ENCODE measurements at places on chromosomes 3 and 15.

GRCh38 chr3:124775877-124776276 lies 45.6 kb downstream of the UMPS start:
- H3K4me3 ChIP-seq, result no peak overlapping the region
- no peak overlapping the region for H3K27ac ChIP-seq
- H3K4me1 ChIP-seq, result peaks cover 16% of the 10 kb centered on the region

GRCh38 chr3:61772456-61772855 lies 211.1 kb downstream of the PTPRG start:
- no peak overlapping the region for H3K27ac ChIP-seq
- H3K36me3 ChIP-seq, result no peaks in the 10 kb centered on the region
- no peaks in the 10 kb centered on the region for H3K4me1 ChIP-seq

- H3K4me3 ChIP-seq, result no peak overlapping the region
- no peak for DNase-seq
- H3K4me1 ChIP-seq, result no peaks in the 10 kb centered on the region
- H3K27ac ChIP-seq, result no peak overlapping the region
Measured at GRCh38 chr3:149777414-149778214, 14.7 kb downstream of the ANKUB1 start.

DNA sequence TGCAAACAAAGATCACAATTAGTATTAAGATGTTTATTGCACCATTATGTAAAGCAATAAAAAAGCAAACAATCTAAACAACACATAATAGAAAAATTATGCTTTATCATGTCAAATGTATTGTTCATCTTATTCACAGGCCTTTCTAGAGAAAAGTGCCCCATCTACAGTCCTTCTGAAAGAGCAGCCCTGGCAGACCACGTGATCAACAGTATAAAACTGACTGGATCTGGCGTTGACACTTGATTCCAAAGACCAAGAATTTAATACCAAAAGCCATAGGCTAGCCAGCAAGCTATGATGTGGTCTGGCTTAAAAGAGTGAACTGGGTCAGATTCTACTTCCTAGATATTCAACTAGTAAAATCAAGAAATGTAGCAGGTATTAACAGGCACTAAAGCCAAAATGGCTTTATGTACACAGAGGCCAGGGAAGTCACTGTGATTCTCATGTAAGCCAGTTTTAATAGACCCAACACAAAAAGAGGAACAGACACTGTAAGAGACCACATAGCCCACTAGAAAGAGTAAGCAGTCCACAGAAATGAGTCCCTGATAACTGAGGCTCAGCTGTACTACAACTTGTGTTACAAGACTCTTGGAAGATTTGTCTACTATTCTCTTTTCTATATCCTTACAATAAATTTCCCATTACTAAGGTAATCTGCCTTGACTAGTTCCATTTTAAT lies 32.5 kb downstream of the DMXL2 start:
- no peak overlapping the region for H3K4me3 ChIP-seq
- no peak for DNase-seq
- H3K36me3 ChIP-seq, result no peaks in the 10 kb centered on the region
- H3K4me1 ChIP-seq, result no peaks in the 10 kb centered on the region
- no peaks in the 10 kb centered on the region for H3K27me3 ChIP-seq

- H3K27ac ChIP-seq, result no peak overlapping the region
- no peaks in the 10 kb centered on the region for H3K36me3 ChIP-seq
- no peak for DNase-seq
- H3K4me3 ChIP-seq, result no peak overlapping the region
Measured at GRCh38 chr3:67550541-67550940, 103.9 kb downstream of the SUCLG2 start.

DNA sequence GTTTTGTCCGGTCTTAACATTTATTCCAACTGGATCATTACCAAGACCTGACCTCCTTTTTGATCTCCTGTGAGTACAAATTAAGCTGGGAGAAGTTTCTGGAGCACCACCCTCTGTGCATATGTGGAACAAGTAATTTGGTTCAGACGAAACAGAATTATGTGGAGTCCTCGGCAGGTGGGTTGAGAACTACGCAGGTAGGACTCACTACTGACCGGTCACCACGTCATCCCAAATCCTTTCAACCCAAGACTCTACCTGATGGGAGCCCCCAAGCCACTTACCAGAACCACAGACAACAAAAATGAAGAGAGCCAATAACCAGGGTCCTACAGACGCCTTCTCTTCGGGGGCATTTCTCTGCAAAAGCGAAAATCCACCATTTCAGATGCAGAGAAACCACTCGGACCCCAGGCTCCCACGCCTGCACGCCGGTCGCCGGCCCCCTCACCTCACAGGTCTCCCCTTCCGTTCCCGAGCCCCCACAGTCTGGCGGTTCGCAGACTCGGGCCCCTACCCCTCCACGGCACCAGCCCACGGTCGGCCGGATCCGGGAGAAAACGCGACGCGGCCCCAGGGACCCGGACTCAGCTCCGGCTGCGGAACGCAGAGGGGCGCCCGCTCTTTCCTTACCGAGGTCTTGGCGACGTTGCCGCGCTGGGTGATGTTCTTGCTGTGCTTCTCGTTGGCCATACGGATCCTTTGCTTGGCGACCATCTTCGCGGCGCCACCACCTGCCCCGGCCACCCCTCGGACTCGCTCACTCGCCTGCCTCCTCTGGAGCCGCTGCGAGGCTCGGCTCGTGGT lies 674 bp downstream of the SERP1 start:
- peaks cover 20% of the 10 kb centered on the region for H3K4me1 ChIP-seq
- peak overlapping the region; percentile 90 for H3K27ac ChIP-seq
- peaks cover 25% of the 10 kb centered on the region for H3K36me3 ChIP-seq
- H3K27me3 ChIP-seq, result no peaks in the 10 kb centered on the region

DNA sequence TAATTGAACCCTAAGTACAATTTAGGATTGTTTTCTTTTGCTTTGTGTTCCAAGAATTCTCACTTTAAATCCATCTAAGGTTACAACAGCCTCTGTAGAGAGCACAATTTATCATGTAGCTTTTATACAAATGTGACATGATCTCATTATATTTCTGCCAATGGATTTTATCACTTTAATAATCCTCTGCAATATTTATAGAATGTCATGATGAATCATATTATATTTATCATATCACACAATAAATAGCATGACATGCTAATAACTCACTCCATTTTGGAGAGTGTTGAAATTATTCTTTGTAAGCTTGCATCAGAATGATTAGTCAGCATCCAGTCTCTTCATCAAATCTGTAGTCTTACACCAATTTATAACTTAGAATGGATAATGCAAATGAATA lies 280.6 kb upstream of the ZNF717 start:
- H3K4me3 ChIP-seq, result no peak overlapping the region
- no peaks in the 10 kb centered on the region for H3K36me3 ChIP-seq
- no peak overlapping the region for H3K27ac ChIP-seq
- DNase-seq, result no peak

DNA sequence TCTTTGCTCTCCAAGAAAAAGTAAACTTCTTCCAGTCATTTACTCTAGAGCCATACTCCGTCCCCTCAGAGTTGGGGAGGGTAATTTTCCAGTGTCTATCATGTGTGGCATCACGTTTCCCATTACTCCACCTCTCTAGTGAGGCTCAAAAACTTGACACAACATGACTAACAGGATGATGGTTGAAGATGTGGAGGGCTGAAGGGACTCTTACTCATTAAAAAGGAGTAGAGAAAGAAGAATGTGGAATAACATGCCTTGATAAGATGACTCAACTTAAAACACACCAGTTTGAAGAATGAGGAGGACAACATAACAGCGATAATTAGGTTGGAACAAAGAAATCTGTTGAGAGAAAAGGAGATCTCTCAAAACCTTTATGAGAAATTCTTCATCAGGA lies 894.3 kb downstream of the OTOL1 start:
- H3K4me3 ChIP-seq, result no peak overlapping the region
- H3K27me3 ChIP-seq, result no peaks in the 10 kb centered on the region
- H3K4me1 ChIP-seq, result peaks cover 10% of the 10 kb centered on the region
- no peak overlapping the region for H3K27ac ChIP-seq
- no peaks in the 10 kb centered on the region for H3K36me3 ChIP-seq

DNA sequence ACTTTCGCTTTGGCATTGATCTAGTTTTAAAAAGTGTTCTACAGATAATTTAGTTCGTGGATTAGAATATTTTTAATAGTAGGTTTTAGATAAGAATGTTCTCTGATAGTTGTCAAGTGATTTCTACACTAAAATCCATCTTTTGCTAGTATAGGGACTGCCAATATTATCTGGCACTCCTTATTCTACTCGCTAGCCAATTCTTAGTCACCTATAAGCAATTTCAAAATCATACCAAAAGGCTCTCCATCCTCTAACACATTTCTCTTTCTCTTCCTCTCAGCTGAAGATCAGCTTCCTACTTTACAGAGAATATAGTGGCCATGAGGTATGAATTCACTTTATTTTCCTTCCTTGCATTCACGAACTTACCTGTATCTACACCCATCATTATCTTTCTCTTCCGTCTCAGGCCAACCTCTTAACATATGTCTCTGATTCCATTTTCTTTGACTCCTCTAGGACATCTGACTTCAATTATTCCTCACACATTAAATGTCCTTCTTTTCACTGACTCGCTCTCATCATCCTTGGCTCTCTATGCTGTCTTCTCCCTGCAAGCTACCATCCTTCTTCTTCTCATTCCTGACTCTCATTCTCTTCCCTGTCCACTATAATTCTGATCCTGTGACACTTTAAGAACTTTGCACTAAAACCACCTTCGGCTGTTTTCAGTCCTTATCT lies 35.5 kb downstream of the C3orf80 start:
- no peaks in the 10 kb centered on the region for H3K27me3 ChIP-seq
- H3K4me1 ChIP-seq, result no peaks in the 10 kb centered on the region
- no peak overlapping the region for H3K27ac ChIP-seq
- DNase-seq, result no peak
- no peaks in the 10 kb centered on the region for H3K36me3 ChIP-seq

DNA sequence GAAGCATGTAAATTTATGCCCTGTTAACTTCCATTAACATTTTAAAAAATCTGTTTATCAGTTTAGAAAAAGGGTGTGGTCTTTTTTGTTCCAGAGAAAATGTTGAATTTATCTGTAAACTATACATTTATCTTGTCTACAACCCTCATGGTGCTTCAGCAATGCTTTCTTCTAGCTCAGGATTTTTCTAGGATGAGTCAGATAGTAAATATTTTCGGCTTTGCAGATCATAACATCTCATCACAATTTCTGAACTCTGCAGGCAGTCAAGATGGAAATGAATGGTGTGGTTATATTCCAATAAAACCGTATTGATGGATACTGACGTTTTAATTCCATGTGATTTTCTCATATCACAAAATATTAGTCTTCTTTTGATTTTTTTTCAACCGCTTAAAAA lies 70.5 kb upstream of the FOXB1 start:
- no peak overlapping the region for H3K4me3 ChIP-seq
- H3K4me1 ChIP-seq, result no peaks in the 10 kb centered on the region
- H3K36me3 ChIP-seq, result no peaks in the 10 kb centered on the region
- no peak overlapping the region for H3K27ac ChIP-seq
- H3K27me3 ChIP-seq, result peaks cover 60% of the 10 kb centered on the region

DNA sequence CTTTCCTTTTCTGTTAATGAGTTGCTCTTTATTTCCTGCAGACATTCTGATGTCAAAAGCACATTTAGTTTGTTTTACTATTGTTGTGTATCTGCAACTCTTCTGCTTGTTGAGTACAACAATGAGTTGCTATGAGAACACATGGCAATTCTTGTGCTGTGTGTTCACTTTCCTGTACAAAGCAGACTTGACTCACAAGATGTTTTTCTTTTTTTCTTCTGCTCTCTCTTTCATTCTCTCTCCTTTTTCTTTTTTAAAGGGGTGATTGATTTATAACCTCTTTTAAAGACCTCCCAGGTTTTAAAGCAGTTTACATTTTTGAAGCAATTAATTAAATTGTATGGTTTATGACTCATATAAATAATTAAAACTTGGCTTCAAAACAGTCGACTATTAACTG lies 31.6 kb upstream of the ABHD10 start:
- H3K4me3 ChIP-seq, result no peak overlapping the region
- H3K36me3 ChIP-seq, result peaks cover 10% of the 10 kb centered on the region
- H3K27me3 ChIP-seq, result no peaks in the 10 kb centered on the region
- no peak for DNase-seq
- H3K27ac ChIP-seq, result peak overlapping the region; percentile 75

- peaks cover 14% of the 10 kb centered on the region for H3K27me3 ChIP-seq
- no peak overlapping the region for H3K27ac ChIP-seq
- no peaks in the 10 kb centered on the region for H3K4me1 ChIP-seq
- H3K36me3 ChIP-seq, result no peaks in the 10 kb centered on the region
Measured at GRCh38 chr3:43921056-43921648, 230.4 kb downstream of the ABHD5 start.
